Stomach (tissue), 19 donors: ENCODE measurements at places on chromosomes 1 and 21. TPM values are rescaled to one million over a fixed set of nuclear protein-coding genes. Genes with fewer than 3 reads are reported as not detected.

GRCh38 chr1:38775175-38775845 is 84.3 kb downstream of the RRAGC start:
- H3K27ac ChIP-seq = no peak overlapping the region
- peaks cover 36% of the 10 kb centered on the region for H3K27me3 ChIP-seq

DNA sequence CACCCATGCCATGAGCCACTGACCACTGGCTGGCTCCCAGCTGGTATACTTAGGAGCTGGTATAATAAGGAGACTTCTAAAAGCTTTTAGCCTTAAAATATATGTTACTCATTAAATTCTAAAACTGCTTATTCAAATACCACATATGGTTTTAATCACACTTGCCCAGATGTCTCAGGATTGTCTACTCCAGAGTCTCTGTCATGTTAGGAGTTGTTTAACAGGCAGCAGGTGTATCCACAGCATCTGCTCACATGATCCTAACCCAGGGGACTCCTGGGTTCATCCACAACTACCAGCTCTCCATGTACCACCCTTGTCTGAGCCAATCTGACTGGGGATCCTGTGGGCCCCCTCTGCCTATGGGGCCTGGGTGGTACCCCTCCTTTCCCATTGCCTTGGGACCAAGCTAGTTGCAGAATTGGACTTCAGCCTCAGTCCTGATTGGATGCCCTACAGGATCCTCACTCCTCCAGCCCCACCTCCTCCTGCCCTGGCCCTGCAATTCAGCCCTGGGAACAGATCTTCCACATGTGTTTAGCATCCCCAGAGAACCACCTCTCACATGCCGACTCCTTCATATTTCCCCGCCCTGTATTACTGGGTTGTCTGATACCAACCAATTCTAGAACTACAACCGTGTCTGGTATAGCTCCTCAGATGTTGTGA is 61.3 kb downstream of the BCAR3 start:
- peaks cover 86% of the 10 kb centered on the region for H3K4me1 ChIP-seq
- no peaks in the 10 kb centered on the region for H3K36me3 ChIP-seq

GRCh38 chr1:27668808-27669723 is 2.9 kb downstream of the IFI6 start:
- peak overlapping the region; percentile 36 for H3K27ac ChIP-seq
- no peaks in the 10 kb centered on the region for H3K27me3 ChIP-seq
- peak overlapping the region; percentile 40 for H3K4me3 ChIP-seq

DNA sequence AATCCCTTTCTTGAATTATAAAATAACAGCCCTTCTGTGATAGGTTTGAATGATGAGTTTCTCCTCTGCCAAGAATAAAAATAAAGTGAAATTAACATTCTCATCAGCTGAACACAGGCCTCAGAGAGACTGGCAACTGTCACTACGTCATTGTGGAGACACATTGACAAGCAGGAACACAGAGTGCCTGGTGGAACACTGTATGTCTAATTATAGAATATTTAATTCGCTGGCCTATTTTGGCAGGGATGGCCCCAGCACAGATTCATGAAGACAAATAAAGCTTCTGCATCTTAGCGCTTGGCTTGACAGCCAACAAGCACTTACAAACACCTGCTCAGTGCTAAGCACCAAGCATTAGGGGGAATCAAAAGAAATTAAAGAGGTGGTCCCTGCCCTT is 52.0 kb upstream of the SMYD2 start:
- no peaks in the 10 kb centered on the region for H3K27me3 ChIP-seq
- H3K4me3 ChIP-seq = no peak overlapping the region
- DNase-seq = peak; percentile 30

GRCh38 chr1:78355656-78356055 is 135.1 kb upstream of the PTGFR start:
- H3K27ac ChIP-seq = no peak overlapping the region
- H3K36me3 ChIP-seq = no peaks in the 10 kb centered on the region
- DNase-seq = no peak
- H3K27me3 ChIP-seq = no peaks in the 10 kb centered on the region
- H3K4me3 ChIP-seq = no peak overlapping the region
- peaks cover under 1% of the 10 kb centered on the region for H3K4me1 ChIP-seq

- no peak for DNase-seq
- H3K4me1 ChIP-seq = peaks cover 10% of the 10 kb centered on the region
- H3K27ac ChIP-seq = no peak overlapping the region
- no peaks in the 10 kb centered on the region for H3K27me3 ChIP-seq
- H3K36me3 ChIP-seq = no peaks in the 10 kb centered on the region
Observed at GRCh38 chr1:184940226-184940625, 34.1 kb downstream of the NIBAN1 start.

- H3K27me3 ChIP-seq = peaks cover 6% of the 10 kb centered on the region
- DNase-seq = no peak
- peaks cover 28% of the 10 kb centered on the region for H3K4me1 ChIP-seq
- H3K36me3 ChIP-seq = no peaks in the 10 kb centered on the region
- peak overlapping the region; percentile 73 for H3K4me3 ChIP-seq
- peak overlapping the region; percentile 31 for H3K27ac ChIP-seq
Observed at GRCh38 chr1:204152310-204153044, 633 bp upstream of the ETNK2 start.

GRCh38 chr1:231417513-231417912 is 4.6 kb downstream of the EGLN1 start:
- peaks cover 41% of the 10 kb centered on the region for H3K4me1 ChIP-seq
- H3K36me3 ChIP-seq = no peaks in the 10 kb centered on the region
- H3K27ac ChIP-seq = no peak overlapping the region
- peak overlapping the region; percentile 86 for H3K4me3 ChIP-seq
- H3K27me3 ChIP-seq = no peaks in the 10 kb centered on the region
- DNase-seq = no peak

GRCh38 chr1:192979542-192979941 is 79.6 kb downstream of the UCHL5 start:
- no peak overlapping the region for H3K27ac ChIP-seq
- no peaks in the 10 kb centered on the region for H3K36me3 ChIP-seq
- H3K4me3 ChIP-seq = no peak overlapping the region
- no peaks in the 10 kb centered on the region for H3K27me3 ChIP-seq

- no peak overlapping the region for H3K4me3 ChIP-seq
- no peak overlapping the region for H3K27ac ChIP-seq
- DNase-seq = no peak
- no peaks in the 10 kb centered on the region for H3K4me1 ChIP-seq
- peaks cover 23% of the 10 kb centered on the region for H3K27me3 ChIP-seq
Observed at GRCh38 chr1:220915954-220916353, 36.7 kb downstream of the HLX start.

PRAMEF33 gene
- polyA plus RNA-seq = not detected

CFHR1 gene
- not detected for polyA plus RNA-seq

FAM131C gene
- 0.37 TPM for polyA plus RNA-seq
